ENCODE measurements at places on chromosomes 2 and 18.
A peak's percentile ranks its signal among the peaks of the same experiment; 100 is the strongest.

DNA sequence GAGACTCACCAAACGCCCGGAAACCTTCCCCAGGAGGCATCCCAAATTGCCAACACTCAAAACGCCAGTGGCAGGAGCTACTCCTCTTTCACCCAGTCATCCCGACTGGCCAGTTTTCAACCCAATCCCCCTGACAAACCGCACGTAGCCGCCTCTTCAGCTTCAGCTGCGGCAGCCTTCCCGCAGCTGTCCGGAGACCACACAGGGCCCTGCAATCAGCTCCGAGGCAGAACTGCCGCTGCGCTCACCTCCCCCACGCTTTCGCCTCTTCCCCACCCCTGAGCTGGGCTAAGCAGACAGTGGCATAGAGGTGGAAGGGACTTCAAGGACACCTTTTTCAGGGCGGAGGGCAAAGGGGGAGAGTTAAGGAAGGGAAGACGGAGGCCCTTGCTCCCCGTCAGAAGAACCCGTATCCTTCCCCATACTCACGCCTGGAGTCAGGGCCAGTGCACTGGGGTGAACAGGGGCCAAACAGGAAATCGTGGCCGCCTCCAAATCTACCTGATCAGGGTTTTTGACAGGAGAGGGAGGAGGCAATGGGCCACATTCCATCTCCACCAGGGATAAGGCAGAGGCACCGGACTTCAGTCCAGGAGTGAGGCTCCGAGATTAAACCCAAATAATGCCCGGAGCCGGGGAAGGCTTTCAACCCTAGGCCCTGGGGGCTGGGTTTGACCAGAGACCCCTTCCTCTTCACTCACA is 16.9 kb downstream of the CYP26B1 start:
- no peak for DNase-seq

- DNase-seq, result no peak
Observed at GRCh38 chr2:170882758-170883157, 46.3 kb upstream of the GORASP2 start.

GRCh38 chr2:109105113-109105512 is 23.9 kb upstream of the SH3RF3 start:
- DNase-seq, result no peak

GRCh38 chr2:176178757-176179295 is 9.6 kb upstream of the HOXD1 start:
- DNase-seq, result no peak

- no peak for DNase-seq
Observed at GRCh38 chr2:133346654-133347053, 221.6 kb downstream of the NCKAP5 start.

- no peak for DNase-seq
Observed at GRCh38 chr18:417495-417894, 83.0 kb downstream of the COLEC12 start.

GRCh38 chr2:164335128-164335527 is 286.2 kb downstream of the GRB14 start:
- DNase-seq, result no peak

GRCh38 chr2:140506606-140507005 is 1624.2 kb downstream of the LRP1B start:
- no peak for DNase-seq

DNA sequence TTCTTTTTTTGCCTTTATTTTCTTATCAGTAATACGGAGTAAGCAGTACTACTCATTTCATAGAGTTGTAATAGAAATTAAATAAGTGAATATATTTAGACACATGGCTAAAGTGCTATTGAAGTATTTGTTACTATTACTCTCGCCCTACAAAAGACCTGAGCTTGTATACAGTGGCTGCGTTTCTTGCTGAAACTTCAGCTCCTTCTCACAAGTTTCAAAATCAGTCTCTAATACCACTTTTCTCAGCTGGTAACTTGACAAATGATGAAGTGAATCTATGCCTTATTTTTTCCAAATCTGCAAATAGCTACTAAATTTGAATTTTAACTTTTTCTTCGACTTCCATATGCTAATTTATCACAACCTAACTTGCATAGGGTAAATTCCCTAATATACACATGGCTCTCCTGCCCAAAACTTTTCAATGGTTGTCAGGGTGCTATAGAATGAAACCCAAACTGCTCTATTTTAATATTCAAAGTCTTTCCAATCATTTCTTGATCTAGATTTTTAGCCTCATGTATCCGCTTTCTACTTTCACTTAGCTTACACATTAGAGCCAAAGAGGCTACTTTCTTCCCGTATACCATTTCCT is 347.8 kb upstream of the GULP1 start:
- DNase-seq, result no peak

- no peak for DNase-seq
Observed at GRCh38 chr18:56841836-56842235, 190.7 kb downstream of the WDR7 start.

DNA sequence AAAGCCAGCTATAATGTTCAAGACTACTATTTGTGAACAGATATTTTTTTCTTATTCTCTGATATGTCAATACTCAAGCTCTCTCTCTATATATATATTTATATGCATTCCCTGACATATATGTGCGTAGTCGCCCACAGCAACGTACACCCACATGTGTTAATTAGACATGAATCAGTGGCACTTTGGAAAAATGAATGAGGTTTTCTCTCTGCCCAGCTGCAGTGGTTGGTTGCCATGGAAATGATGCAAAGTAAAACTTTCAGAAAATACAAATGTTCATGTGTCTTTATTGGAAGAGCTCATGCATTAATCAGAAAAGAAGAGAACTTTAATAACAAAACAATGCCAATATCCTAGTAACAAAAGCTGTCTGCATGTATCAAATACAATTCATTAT is 34.7 kb downstream of the UNC80 start:
- no peak for DNase-seq

DNA sequence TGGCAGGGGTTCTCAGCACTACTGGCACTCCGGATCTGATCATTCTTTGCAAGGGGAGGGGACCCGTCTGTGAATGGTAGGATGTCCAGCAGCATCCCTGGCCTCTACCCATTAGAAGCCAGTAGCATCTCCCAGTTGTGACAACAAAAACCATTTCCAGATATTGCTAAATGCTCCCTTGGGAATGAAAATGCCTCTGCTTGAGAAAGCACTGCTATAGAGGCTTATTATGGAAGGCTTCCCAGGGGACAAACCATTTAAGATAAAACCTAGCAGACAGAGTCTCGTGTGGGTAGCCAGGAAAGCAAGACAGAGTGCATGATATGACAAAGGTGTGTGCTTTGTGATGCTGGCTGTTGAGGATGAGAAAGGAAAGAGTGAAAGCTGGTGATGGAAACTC is 273.7 kb downstream of the TMX3 start:
- no peak for DNase-seq

DNA sequence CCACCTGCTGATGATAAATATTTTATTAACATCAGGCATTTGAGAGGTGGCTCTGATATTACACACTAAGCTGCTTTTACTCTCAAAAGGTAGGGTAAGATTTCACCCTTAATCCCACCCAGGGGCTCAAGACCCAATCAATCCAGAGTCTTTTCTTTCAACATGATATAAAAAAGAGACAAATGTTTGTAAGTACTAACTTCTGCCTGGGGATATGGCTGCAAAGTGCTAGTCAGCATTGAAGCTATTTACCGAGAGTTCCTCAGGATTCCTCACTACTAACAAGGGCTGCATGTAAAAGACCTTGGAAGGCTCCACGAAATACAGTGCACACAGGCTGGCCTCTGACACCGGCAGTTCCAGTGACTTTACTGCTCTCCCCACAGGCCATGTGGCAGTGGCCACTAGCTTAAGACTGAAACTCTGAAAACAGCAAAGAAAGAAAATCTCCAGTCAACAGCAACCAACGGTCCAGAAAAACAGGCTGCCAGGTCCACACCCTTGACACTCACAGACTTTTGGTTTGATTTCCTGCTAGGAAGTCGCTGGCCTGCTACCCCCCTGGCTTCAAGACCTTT is 11.2 kb downstream of the MREG start:
- DNase-seq, result no peak

DNA sequence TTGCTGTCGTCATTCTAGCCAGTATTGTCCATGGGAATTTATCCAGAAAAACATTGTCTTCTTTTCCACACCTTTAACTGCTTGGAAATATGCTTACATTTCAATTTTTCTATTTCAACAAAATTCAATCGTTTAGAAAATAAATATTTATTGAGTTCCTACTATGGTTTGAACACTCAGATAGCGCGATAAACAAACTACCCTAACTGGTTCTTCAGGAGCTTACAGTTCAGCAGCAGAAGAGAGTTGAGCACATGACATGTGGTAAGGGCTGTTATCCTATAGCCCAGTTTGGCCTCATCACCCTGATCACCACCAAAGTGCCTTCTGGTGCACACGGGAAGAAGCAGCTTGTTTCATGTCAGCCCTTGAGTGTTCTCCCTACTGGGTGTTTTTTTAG is 375.2 kb upstream of the SMIM21 start:
- no peak for DNase-seq

GRCh38 chr2:101371636-101372035 is 15.7 kb downstream of the CREG2 start:
- no peak for DNase-seq

DNA sequence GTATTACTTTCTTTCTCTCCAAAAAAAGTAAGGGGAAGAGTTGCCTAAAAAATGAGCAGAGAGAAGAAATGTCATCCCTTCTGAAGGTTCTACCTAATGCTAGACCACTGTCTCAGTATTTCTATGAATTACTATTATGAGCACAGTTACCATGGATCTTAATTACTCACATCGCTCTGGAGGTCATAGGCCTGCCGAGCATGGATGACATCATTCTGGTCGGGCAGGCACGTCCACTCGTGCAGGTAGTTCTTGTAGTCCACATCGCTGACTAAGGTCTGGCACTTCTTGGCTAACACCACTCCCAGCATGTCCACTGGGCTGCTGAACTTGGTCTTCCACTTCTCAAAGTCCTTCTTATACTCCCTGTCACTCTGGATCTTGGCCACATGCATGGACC is 106.9 kb downstream of the NEB start:
- DNase-seq, result no peak

DNA sequence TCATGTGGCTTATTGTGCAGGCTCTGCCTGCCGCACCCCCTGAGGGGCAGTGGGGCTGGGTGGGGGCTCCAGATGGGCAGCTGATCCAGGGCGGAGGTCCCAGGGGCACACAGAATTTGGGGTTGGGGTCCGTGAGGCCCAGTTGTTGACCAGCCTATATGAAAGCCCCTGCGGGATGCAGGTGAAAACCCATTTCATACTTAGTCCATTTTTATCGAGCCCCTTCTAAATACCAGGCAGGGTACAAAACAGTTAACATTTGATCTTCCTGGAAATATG is 30.6 kb downstream of the MYO7B start:
- no peak for DNase-seq

- no peak for DNase-seq
Observed at GRCh38 chr18:56112013-56112749, 524.2 kb upstream of the TCF4 start.

GRCh38 chr2:66702301-66702700 is 267.4 kb downstream of the MEIS1 start:
- no peak for DNase-seq

GRCh38 chr2:152413228-152414030 is 78.5 kb downstream of the FMNL2 start:
- DNase-seq, result peak; percentile 19

DNA sequence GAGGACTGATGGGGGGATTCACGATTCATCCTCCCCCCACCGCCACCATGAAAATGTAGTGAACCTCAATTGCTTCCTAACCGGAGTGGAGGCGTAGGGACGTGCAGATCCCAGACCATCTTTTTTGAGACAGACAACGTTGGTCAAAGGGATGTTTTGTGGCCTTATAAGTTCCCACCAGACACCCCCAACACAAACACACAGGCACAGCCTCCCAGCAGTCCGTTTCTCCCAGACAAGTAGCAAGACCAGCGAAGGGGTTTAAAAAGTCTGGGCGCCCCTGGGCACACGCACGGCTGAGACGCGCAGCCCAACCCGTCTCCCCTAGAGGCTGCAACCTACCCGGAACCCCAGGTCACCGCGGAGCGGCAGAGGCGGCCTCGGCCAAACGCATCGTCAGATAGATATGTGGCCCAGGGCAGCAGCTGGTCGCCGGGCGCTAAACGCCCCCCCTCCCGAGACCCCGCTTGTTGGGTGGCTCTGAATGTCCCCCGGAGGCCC is 1.3 kb downstream of the GBX2 start:
- no peak for DNase-seq

DNA sequence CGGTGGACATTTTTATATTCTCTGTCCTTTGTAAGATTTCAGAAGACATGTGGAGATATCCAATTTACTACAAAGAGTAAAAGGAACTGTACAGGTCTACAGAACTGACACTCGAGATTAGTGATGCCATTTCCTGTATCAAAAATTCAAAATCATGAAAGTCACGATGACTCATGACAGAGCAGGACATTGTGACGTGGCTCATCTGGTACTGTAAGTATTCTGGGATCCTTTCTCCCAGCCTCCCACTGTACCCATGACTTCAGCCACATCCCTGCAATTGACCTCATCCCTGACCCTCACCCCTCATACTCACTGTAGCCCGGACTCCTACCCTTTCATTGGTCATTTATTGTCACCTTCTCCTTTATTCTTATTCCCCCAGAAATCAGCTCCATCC is 736.5 kb downstream of the EPHA4 start:
- no peak for DNase-seq
